Kasumi-1 (cell line): ENCODE measurements at places on chromosomes 3 and 15.

- DNase-seq: no peak
These were observed 70.2 kb upstream of the HRH1 start for GRCh38 chr3:11084098-11084497.

GRCh38 chr15:97502038-97502437, 458.5 kb upstream of the ARRDC4 start:
- DNase-seq: no peak

DNA sequence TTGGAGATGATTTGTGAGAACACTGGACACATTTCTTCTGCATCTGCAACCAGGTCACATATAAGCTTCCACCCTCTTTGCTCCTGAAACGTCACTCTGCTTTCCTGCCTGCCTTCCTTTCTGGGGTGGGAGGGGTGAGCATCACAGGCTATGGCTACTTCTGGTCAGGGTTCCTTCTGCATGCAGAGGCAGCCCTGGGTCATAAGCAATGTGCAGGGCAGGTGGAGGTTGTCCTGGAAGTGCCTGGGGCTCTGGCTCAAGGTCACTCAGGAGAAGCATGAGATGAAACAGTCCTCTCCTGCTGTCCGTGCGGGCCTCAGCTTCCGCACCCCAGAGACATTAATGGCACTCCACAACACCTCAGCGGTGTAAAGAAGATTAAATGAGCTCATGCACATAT, 15.1 kb downstream of the SLC6A20 start:
- DNase-seq: no peak

DNA sequence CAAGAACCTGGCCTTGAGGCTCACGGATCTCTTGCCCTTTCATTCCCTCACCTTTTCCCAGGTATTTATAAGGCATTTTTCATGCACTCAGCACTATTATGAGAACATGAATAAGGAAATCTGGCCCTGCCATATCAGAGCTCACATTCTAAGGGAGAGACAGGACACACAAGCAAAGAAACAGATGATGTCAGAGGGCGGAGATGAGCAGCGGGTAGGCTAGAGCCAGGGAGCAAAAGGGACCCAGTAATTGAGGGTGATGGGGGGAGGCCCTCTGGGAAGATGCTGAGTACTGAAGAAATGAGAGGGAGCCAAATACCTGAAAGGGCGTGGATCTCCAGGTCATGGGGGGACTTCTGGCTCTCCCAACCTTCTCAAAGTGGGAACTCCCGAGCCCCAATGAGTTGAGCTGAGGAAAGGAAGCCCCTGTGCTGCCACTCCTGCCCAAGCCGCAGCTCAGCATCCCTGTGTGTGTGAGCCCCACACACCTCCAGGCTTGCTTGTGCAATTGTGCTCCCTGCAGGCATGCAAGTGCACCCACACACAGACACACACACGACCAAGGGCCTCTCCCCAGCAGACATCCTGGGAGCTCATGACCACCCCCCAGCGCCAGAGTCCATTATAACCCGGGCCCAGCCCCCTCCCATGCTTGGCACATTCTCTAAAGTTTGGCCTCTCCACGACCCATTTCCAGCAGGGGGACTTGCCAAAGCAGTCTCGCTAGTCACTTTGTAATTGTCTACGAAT, 81.4 kb upstream of the PXYLP1 start:
- DNase-seq: no peak

DNA sequence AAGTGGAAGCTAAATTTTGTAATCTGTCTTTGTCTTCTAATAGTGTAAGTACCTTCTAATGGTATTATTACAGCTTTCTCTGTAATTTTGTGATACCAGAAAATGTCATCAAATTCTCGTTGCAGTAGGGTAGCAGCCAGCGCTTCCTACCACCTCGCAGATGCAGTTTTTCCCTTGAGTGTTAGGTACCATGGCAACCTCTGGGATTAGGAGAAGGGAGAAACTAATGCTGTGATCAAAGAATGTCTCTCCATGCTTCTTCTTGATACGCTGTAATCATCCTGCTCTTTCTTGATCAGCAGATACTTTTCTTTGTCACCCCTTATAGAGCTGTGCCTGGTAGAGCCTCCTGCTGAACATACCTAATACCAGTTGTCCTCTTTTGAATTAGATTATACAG, 27.7 kb downstream of the SRP14 start:
- DNase-seq: no peak

DNA sequence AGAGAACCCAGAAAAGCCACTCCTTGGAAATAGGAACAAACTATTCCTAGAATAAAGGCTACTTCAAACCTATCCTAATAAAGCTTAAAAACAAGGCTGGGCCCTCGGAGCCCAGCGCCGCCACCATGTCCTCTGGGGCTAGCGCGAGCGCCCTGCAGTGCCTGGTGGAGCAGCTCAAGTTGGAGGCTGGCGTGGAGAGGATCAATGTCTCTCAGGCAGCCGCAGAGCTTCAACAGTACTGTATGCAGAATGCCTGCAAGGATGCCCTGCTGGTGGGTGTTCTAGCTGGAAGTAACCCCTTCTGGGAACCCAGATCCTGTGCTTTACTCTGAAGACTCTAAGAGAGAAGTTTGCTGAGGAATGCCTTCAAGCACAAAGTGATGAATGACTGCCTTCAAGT, 63.2 kb downstream of the ADAM10 start:
- DNase-seq: no peak
